ENCODE measurements at places on chromosomes 12 and 14.

GRCh38 chr14:34502001-34502400, 37.5 kb downstream of the EAPP start:
- DNase-seq: no peak

DNA sequence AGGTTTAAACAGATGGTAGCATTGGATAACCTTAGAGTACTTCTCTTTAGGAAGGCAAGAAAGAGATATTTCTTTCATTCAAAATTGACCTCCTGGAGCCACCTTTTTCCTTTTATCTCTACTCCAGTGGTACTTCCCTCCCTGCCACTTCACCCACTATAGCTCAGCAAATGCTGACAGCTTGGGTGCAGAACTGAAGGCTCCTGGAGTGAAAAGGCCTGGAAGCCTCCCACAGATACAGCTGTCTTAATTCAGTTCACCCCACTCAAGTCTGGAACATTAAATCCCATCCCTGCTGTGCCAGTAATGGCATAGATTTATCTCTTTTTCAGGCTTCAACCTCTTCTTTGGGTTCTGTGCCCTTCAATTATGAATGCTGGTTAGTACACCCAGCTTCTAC, 140.3 kb downstream of the NEDD1 start:
- DNase-seq: no peak

DNA sequence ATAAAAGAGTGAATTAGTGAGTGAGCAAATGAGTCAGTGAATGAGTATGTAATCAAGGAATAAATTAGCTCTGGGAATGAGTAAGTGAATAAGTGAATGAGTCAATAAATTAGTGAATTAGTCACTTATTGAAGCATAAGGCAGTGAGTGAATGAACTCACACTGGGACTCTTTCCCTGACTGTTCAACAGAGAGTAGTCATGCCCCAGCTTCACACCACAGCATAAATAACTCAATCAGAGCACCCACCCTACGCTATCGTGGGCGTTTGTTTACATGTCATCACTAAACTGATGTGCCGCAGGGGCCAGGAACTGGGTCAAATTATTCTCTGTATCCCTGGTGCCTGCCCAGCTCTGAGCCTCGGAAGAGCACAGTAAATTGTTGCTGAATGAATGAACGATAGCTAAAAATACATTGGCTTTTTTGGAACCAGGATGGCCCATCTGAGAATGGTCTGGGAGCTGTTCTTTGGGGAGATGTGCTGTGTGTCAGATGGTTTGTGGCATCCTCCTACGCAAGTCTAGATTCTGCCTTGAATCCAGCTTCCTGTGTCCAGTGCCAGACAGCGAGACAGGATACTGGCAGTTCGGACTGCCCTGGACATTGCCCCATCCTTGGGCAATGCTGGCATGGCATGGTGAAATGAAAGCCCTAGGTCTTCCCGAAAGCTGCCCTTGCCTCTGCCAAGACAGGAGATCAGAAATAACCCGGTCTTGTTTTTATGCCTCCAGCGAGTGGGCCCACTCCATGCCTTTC, 98.0 kb upstream of the RTL1 start:
- DNase-seq: no peak

DNA sequence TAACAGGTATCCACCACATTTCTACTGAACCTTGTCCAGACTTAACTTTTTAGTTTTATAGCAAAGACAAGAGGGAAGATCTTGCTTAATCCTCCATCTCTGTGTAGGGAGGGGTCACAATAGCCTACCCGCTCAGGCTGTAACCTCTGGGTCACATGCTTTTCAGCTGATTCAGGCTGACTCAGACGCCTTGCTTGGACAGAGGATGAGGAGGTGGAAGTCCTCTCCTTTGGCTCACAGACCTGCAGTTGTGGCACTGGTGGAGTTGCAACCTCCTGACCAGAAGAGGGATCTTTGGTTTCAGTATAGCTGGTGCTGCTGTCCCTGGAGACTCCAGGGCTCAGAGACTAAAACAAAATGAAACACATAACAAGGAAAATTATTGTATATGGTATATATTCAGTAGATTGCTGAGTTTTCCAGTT, 16.2 kb downstream of the ACIN1 start:
- DNase-seq: no peak

DNA sequence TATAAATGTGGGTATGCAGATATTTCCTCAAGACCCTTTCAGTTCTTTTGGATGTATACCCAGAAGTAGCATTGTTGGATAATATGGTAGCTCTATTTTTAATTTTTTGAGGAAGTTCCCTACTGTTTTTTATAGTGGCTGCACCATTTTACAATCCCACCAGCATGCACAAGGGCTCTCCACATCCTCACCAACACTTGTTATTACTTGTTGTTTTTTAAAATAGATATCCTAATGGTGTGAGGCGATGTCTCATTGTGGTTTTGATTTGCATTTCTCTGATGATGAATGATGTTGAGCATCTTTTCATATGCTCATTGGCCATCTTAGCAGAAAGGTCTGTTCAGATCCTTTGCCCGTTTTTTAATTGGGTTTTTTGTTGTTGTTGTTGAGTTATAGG, 47.1 kb downstream of the DIP2B start:
- no peak for DNase-seq

- DNase-seq: no peak
These were observed 48.5 kb upstream of the OR5AU1 start for GRCh38 chr14:21204167-21205025.

DNA sequence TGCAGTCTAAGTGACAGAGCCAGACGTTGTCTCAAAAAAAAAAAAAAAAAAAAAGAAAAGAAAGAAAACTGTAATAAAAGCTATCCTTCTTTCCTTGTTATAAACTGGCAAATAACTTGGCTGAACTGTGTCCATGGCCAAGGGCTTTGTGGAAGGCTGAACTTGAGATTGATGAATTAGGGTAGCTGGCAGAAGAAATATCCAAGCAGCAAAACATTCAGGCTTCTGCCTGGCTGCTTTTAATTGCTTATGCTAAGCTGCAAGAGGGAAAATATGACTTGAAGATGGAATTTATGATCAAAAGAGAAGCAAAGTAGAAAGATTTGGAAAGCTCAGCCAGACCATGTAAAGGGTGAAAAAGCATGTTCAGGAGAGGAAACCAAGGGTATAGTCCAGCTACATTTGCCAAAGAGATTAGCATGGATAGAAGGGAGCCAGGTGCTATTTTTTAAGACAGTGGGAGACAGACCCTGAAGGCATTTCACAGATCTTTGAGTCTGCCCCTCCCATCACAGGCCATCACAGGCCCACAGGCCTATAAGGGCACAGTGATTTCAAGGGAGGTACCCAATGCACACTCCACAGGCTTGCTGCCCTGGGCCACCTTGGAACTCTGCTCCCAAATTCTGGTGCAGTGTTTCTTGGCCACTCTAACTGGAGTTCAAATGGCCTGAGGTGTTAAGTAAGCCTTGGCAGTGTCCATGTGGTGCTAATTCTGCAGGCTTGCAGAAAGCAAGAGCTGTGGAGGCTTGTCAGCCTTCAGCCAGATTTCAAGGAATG, 226.0 kb downstream of the AEBP2 start:
- DNase-seq: no peak

GRCh38 chr14:94461526-94462218, 9.1 kb upstream of the SERPINA11 start:
- no peak for DNase-seq

DNA sequence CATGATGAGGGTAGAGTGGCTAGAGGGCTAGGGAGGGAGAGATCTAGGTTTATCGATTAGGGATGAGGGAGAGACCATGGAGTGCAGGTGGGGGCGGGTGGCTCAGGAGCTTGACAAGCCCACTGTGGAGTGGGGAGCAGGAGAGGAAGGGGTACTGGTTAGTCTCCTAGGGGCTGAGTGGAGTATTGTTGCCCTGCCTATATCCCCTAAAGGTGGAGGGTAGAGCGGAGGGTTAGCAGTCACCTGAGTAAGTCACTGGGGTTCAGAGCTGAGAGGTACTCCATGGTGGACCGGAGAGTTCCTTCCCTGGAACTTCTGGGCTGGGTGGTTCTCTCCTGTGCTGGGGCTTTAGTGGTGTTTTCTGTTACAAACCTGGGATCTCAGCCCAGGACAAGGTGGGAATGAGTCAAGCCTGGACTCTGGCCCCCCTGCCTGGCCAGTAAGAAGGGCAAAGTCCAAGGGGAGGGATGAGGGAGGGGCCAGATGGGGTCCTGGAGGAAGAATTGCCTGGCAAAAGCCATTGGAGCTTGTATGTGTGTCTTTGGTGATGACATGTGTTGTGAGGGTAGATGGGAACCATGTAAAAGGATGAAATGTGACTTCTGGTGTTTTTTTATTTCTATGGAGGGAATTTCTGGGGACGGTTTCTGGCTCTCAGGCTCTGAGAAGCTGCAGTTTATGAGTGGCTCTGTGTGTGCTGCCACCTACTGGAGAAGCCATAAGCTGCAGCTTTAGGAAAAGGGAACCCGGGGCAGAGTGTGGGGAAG, at the start of gene CIDEB:
Gene CIDEB (minus strand): TSS at position 403 of the 767 bp plus-strand sequence. CDS start 119 bp downstream, at position 284.
- DNase-seq: no peak

GRCh38 chr14:63287666-63288483, 30.9 kb downstream of the GPHB5 start:
- no peak for DNase-seq

DNA sequence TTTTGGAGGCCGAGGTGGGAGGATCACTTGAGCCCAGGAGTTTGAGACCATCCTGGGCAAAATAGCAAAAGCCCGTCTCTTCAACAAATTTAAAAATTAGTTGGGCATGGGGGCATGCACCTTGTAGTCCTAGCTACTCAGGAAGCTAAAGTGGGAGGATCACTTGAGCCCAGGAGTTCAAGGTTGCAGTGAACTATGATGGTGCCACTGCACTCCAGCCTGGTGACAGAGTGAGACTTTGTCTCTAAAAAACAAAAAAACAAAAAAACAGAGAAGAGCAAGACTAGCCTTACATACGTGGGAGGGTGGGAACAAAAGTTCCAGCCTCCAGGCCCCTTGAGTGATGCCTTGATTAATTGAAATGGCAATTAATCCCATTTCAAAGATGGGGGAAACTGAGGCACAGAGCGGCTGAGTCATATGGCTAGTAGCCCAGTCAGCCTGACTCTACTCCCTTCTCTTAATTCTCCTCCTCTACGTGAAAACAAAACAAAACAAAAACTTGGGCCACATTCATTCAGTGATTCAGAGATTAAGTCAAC, 3.3 kb upstream of the FAM222A start:
- DNase-seq: no peak

- no peak for DNase-seq
These were observed at the start of gene GALNT8 for GRCh38 chr12:4719821-4720636. Gene GALNT8, plus strand, starts transcription at chr12:4720400. Its CDS starts 278 bp downstream, at chr12:4720678.

DNA sequence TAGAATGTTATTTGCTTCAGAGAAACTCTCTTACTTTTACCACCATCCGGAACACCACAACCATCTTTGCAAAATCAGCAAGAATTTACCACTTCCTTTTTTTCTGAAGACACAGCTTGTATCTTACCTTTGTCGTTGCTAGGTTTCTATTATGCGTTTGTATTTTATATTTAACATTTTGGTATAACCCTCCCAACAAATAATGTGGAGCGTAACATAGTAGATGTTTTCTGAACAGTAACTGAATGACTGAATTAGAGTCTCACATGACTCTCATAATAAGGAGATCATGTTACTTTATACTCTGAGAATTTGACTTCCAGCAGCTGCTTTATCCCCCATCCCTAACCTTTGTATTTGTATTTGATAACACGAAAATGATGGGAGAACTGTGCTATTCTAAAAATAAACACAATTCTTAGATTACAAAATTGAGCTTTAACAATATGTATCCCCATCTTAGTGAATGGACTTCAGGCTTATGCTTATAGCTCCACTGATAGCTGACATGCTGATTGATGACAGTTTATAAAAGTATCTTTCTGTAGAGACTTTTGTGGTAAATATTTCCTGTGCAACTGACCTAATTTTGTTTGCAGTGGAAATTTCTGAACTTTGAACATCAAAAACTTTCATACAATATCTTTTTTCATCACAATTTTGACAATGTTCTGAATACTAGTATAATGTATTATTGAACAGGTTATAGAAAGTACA, 7.9 kb upstream of the KLRB1 start:
- no peak for DNase-seq

DNA sequence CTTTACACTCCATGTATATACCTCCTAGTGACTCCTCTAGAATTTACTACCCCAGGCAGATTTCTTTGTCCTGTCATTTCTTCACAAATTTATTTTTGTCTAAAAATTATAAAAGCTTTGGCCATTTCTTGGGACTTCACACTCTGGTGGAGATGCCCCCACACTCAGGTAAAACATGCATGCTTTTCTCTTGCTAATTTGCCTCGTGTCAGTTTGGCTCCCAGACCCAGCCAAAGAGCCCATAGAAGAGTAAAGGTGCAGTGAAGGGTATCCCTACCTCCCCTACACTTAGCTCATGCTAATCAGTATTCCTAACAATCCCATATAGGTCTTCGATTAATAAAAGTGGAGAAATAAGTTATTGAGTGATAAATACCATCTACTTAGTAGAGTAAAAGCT, 256.5 kb upstream of the KRR1 start:
- no peak for DNase-seq

GRCh38 chr12:113345318-113345717, 10.4 kb upstream of the SLC8B1 start:
- no peak for DNase-seq

- no peak for DNase-seq
These were observed 8.8 kb downstream of the RASSF3 start for GRCh38 chr12:64618953-64619590.

GRCh38 chr14:92960706-92961566, 38.0 kb downstream of the CHGA start:
- DNase-seq: no peak

DNA sequence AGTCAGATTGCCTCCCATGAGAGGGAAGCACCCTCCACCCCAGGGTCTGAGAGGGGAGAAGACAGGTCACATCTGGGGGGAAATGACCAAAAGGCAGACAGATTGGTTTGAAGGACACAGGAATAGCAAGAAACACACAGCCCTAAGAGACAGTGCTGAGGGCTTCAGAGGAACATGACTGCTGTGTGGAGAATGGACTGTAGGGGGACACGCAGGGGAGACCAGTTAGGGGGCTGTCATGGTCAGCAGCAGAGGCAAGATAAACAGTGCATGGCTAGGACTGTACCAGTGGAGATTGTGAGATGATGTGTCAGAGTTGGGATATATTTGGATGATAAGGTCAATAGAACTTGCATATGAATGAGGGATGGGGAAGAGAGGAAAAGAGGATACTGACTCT, 19.7 kb downstream of the SMUG1 start:
- DNase-seq: no peak

GRCh38 chr12:89507015-89507824, 17.4 kb downstream of the GALNT4 start:
- no peak for DNase-seq

GRCh38 chr12:95997911-95998510, 1.9 kb upstream of the HAL start:
- DNase-seq: no peak

DNA sequence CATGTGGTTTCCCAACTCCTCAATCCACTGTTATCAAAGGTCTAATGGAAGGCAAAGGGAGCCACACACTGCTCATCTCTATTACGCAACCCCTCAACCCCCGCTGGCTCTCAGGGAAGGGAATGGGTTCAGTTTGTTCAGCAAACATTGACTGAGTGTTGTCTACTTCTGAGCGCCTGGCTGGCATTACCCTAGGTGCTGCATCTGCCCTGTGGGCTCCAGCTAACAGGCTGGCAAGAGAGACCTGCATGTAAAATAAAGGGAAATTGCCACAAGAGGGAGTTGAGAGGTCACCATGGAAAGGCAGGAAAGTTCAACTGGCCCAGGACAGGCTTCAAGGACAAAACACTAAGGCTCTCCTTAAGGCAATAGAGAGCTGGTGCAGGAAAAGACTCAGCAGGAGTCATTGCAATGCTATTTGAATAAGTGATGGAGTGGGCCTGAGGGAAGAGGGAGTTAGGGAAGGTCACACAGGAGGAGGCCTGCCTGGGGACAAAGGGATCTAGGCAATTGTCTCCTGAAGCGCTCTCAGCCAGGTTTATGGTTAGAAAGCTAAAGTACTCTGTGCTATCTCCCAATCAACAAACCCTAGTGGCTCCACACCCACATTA, 5.5 kb upstream of the ZNF740 start:
- no peak for DNase-seq

Measured in activated CD4-positive, alpha-beta T cell treated with anti-CD3 and anti-CD28 coated beads for 24 hours (primary cell).